ENCODE measurements at places on chromosomes 7 and 10.

DNA sequence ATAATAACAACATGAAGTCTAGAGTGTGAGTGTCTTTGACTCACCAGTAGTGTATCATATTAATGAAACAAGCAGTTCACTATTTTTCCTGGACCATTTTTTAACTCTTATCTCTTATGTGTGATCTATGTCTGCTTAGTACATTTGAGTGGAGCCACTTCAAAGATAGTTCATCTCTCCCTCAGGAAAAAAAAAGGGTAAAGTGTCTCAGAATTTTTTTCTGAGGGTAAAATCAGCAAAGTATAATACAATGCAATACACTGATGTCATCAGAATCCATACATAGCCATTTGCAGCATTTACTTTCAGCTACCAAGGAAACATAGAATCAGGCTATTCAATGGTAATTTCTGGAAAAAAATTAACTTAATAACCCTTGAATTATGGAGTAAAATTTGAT is 706.7 kb downstream of the DNAJB9 start:
- DNase-seq, result no peak

DNA sequence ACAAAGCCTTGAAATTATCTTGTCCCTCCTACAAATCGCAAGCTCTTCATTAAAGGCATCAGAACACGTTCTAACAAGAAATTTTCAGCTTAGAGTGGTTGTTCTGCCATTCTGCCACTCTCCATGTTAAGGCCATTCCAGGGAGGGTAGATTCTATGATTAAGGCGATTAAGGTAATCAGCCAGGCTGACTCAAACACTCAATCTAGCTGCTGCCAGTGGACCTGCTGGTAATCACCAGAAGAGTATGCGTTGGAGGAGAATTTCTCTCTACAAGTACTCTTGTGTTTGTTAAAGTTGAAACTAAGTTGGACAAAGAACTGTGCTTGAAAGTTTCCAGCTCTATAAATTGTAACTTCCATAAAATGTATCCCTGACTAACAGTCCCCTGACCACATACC is 149.2 kb upstream of the COL1A2 start:
- no peak for DNase-seq

GRCh38 chr7:7489546-7489945 is 46.1 kb downstream of the COL28A1 start:
- no peak for DNase-seq

GRCh38 chr7:143385891-143386781 is 5.0 kb downstream of the ZYX start:
- no peak for DNase-seq

DNA sequence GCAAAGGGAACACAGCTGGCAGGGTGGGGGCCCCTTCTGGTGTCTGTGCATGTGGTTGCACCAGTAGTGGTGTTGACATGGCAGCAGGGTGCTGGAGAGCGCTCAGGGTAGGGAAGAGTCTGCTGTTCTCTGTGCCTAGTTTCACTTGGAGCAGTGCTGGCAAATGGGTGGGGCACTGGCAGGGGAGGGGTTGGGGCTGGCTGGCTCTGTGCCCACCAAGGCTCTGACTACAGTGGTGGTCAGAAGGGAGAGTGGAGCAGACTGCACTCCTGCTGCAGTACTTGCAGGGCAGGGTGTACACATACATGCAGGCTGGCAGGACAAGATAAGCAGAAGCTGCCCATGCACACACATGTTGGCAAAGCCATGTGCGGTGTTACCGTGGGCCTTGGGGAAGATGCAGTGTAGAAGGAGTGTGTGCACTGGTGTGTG is 18.2 kb downstream of the FAM25A start:
- DNase-seq, result no peak

DNA sequence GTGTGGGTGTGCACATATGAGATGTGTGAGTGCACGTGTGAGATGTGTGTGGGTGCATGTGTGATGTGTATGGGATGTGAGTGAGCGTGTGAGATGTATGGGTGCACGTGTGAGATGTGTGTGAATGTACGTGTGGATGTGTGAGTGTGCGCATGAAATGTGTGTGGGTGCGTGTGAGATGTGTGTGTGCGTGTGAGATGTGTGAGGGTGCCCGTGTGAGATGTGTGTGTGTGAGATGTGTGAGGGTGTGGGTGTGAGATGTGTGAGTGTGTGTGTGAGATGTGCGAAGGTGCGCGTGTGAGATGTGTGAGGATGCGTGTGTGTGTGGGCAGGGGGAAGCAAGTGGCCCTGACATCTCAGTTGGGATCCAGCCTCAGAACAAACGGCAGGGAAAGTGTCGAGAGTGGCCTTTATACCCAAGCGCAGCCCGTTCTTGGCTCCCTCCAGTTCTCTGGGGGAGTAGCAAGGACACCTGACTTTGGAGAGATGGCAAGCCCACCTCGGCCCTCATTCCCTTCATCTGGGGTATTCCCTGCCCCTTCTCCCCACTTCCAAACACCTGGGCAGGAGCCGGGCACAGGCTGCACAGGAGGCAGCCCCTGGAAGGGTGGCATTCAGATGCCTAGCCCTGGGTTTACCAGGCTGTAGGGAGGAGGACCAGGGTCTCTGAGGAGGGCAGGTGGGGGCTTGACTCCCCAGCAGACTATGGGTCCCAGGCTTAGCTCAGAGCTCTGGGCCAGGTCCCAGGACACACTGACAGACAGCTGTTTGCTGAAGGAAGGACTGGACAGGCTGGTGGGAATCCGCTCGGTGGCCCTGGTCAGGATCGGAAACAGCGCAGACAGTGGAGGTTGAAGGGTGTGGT is 31.6 kb downstream of the PPIF start:
- DNase-seq, result no peak

- no peak for DNase-seq
Measured at GRCh38 chr10:32979041-32979440, 21.0 kb upstream of the ITGB1 start.

DNA sequence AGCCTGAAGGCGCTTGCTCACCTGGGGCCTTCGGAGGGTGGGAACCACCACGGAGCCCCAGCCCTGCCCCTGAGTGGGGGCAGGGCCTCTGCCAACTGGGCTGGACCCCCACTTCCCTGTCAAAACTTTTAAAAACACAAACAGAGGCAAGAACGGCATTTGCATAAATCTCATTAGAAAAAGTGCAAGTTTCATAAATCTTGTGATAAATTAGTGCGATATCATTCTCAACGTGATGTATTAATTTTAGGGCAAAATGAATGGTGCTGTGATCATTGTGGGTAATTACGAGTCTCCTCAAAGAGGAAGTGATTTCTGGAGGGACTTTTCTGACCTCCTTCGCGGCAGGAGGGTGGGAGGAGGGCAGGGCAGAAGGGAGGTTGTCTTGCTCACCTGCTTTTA is 98.3 kb downstream of the CDH23 start:
- no peak for DNase-seq

DNA sequence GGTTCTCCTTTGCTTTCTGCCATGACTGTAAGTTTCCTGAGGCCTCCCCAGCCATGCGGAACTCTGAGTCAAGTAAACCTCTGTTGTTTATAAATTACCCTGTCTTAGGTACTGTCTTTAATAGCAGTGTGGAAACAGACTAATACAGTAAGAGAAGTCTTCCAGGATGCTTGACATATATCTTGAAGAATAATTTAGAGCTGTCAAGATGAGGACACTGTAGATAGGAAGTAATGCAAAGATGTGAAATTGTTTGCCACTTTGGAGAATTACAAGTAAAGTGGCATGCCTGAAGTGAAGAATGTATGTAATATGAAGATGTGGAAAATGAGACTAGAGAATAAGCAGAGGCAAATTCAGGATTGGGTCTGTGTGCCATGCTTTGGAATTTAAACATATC is 2.9 kb upstream of the CADPS2 start:
- DNase-seq, result no peak

- DNase-seq, result no peak
Measured at GRCh38 chr10:118851062-118852035, 96.6 kb upstream of the CACUL1 start.

GRCh38 chr10:23100331-23101030 is 5.1 kb downstream of the MSRB2 start:
- no peak for DNase-seq

DNA sequence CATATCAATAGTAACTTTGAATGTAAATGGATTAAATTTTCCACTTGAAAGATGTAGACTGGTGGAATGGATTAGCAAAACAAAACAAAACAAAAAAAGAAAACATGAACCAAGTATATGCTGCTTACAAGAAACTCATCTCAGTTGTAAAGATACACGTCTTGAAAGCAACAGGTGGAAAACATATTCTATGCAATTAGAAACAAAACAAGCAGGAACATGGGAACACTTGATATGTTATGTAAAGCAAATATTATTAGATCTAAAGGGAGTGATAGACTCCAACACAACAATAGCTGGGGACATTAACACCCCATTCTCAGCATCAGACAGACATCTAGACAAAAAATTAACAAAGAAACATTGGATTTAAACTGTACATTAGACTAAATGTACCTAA is 46.4 kb upstream of the CDK6 start:
- no peak for DNase-seq

- DNase-seq, result peak; percentile 20
Measured at GRCh38 chr7:148847815-148848734, 36.0 kb downstream of the EZH2 start.

- DNase-seq, result no peak
Measured at GRCh38 chr7:114843102-114843501, 78.8 kb upstream of the MDFIC start.

GRCh38 chr7:54080525-54080924 is 461.6 kb upstream of the VSTM2A start:
- DNase-seq, result no peak

GRCh38 chr7:55046582-55047342 is 27.9 kb downstream of the EGFR start:
- DNase-seq, result no peak

- no peak for DNase-seq
Measured at GRCh38 chr7:155962191-155962967, 150.1 kb upstream of the SHH start.

DNA sequence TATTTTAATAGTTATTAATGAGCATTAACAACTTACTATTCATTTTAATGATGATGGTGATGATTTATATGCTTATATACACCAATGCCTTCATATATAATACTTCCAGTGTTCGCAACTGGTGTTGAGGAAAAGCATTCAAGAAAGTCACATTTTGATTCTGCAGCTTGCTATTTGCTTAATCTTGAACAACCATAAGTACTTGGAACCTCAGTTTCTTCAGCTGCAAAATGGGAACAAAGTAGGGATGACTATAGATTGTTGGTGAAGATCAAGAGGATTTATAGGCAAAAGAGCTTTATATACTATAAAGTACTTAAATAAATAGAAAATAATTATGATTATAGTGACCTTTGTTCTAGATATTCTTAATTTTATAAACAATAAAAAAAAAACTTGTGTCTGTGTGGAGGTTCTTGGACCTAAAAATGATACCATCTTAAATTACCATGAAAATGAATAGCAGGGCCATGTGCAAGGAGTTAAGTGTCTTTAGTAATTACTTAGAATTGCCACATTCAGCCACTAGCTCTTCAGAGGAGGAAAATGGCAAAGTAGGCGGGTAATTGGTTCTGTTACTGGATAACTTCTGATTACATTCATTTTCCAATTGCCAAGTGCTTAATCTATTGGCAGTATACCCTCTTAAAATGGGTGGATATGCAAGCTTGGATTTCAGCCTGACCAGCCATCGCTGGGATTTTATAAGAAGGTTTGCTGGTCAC is 4.5 kb downstream of the ARID5B start:
- no peak for DNase-seq

DNA sequence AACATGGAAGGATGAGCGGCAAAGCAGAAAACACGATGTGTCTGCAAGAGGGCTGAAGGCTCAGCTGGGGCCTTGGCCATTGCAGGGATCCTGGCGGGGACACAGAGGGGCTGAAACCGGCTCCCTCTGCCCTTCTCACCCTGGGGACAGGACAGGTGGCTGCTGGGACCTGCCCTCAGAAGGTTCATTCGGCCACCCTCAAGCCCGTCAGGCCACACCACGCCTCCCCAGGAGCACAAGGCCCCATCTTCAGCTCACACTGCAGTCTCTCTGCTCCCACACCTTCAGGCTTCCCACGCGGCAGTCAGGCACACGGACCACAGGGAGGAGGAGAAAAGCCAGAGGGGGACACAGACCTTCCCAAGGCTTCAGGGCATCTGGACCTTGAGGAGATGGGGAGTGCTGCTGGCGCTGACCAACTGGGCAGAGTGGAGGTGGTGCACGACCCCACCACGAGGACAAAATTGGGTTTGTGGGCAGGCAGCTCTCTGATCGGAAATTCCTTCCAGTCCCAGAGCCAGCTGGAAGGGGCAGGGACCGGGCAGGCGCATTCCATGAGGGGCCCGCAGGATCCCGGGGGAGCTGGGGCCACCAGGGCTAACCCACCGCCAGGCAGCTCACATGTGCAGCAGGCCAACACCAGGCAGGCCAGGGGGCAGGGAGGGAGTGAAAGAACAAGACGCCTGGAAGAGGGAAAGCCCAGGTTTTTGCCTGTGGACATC is 104.0 kb downstream of the MAD1L1 start:
- DNase-seq, result no peak

- DNase-seq, result no peak
Measured at GRCh38 chr7:155776606-155777005, 35.7 kb downstream of the SHH start.

GRCh38 chr7:1283941-1284742 is 51.5 kb downstream of the UNCX start:
- no peak for DNase-seq

GRCh38 chr7:98548971-98549370 is 68.1 kb upstream of the NPTX2 start:
- no peak for DNase-seq

GRCh38 chr7:158289761-158290523 is 297.7 kb downstream of the PTPRN2 start:
- no peak for DNase-seq

- no peak for DNase-seq
Measured at GRCh38 chr10:133454204-133454893, 604 bp downstream of the SCART1 start.

DNA sequence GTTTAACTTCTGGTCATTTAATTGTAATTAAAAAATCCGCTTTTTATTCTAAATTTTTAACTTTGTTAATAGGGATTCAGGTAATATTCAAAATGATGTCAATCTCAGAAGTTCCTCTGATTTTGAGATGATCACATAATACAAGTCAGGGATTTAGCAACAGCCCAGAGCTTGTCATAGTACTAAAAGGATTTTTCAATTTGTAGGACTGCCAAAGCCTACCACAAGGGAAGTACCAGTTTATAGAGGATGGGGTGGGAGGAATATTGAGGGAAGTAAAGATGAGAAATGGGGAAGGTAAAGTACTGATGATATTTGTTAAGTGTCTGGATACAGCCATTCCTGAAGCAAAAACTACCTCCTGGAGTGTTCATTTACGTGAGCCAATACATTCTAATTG is 278.2 kb upstream of the TEX47 start:
- DNase-seq, result no peak

- DNase-seq, result no peak
Measured at GRCh38 chr10:21261842-21262294, 263.6 kb downstream of the SKIDA1 start.
